ENCODE measurements at places on chromosomes 3 and 15.

DNA sequence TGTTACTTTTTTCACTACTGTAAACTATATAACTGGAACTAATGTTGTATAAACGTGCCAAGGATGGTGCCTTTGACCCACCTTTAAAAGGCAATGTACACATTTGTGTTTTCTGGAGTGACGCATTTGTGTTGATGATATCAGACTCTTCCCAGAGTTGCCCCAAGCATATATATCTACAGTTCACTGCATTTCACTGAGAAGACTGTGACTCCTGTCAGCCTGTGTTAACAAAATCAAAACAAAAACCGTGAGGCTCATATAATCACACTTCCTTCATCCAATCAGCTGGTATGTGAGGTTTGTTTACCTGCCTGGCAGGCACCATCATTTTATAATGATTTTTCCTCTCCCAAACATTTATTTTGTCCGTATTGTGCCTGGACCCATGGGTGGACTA, 117.6 kb upstream of the ROBO1 start:
- ATAC-seq = no peak

GRCh38 chr15:92682741-92683510, 27.4 kb upstream of the FAM174B start:
- ATAC-seq = no peak

DNA sequence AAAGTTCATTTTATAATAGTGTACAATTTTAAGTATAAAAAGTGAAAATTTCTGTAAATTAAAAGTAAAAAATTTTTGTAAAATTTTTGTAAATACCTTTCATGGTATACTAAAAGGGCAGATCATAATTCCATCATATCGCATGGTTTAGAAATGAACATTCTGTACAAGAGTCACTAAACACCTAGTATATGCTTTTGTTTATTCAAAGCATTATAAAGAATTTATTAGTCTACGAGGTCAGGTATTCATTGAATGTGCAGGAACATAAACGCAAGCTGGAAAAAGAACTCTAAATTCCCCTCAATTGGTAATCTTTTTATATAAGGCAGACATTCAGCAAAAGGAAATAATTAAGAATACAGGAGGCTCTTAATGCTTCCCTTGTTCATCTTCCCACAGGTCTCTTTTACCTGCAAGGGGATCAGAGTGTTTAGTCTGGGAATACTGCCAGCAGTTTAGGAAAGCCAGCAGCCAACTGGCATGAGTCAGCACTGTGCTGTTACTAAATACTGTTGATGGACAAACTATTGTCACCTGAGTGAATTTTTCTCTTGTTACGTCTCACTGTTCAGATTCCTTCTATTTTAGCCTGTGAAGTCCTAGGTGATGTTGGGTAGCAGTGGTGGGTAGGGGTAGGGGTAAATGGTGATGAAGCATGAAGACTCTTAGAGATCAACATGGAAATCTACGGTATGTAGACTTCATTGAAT, 70.1 kb downstream of the UQCC5 start:
- no peak for ATAC-seq

DNA sequence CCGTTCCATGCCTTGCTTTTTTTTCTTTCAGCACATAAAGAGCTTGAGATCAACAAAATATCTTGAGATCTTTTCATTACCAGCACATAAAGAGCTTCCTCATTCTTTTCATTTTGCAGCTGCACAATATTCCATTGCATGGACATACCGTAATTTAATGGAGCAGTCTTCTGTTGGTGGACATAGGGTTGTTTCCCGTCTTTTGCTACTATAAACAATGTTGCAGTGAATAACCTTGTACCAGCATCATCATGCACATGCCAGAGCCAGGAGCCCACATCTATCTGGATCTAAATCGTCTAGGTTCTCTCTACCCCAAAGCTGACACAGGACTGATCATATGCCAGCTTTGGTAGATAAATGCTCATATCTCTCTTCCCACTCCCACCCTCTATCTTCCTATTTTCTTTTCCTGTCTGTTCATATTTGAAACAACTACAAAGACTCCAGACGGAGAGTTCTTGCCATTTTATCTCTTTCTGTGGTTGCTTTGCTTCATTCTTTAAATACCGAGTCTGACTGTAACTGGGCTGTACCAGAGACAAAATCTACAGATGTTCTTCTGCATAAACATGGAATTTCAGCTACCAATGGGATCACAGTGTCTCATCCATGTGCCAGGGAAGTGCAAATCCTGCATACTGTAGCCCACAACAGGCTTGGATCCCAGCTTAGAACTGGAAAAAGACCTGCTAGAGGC, 47.1 kb upstream of the AKAP13 start:
- ATAC-seq = no peak

- no peak for ATAC-seq
Observed at GRCh38 chr3:66980791-66981190, 17.3 kb upstream of the KBTBD8 start.

- no peak for ATAC-seq
Observed at GRCh38 chr3:56971816-56972215, 88.6 kb upstream of the SPATA12 start.

DNA sequence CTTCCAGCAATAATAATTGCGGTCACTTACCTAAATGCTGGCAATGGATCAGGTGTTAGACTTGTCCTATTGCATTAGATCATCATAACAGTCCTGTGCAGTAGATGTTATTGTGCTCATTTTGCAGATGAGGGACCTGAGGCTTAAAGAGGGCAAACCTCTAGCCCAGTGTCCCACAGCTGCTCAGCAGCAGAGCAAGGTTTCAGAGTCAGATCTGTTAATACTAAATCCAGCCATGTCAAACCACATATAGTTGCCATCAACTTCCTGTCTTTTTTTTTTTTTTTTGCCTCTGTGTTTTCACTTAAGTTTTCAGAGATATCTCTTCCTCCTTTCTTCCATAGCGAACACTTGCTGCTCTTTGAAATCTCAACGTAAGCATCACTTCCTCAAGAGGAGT, 12.1 kb downstream of the FEZF2 start:
- ATAC-seq = no peak

DNA sequence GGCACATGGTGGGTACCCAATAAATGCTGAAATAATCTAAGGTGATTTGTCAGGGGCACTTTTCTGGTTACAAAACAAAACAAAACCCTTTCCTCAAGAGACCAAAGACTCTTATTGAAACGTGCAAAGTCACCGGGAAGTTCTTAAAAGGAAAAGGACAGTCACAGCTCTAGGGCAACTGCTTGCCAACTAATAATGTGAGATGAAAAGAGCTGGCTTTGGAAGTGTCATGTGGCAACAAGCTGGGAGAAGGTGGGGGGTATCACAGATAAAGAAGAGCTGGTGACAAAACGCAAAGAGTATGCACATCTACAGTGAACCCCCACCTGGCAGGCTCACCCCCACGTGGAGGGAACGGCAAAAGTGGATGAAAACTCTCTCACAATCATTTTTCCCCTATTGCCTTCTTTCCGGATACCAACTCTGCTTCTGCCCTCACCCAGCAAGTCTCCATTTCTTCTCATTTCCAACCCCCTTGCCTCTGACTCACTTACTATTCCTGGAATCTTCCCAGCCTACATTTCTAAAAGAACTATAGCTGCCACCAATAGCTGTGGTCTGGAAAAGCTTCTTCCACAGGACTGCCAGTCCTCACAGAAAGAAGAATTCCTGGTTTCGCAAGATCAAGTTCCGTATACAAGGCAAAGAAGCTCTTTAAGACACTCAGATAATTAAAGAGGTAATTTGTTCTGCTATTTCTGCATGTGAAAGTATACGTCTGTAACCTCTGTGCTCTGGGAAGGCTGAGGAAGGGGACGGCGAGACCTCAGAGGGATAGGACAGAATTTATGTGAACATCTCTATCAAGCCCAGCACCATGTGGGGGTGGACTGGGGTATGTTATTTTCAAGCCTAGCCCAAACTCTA, 21.8 kb upstream of the ANPEP start:
- ATAC-seq = no peak

DNA sequence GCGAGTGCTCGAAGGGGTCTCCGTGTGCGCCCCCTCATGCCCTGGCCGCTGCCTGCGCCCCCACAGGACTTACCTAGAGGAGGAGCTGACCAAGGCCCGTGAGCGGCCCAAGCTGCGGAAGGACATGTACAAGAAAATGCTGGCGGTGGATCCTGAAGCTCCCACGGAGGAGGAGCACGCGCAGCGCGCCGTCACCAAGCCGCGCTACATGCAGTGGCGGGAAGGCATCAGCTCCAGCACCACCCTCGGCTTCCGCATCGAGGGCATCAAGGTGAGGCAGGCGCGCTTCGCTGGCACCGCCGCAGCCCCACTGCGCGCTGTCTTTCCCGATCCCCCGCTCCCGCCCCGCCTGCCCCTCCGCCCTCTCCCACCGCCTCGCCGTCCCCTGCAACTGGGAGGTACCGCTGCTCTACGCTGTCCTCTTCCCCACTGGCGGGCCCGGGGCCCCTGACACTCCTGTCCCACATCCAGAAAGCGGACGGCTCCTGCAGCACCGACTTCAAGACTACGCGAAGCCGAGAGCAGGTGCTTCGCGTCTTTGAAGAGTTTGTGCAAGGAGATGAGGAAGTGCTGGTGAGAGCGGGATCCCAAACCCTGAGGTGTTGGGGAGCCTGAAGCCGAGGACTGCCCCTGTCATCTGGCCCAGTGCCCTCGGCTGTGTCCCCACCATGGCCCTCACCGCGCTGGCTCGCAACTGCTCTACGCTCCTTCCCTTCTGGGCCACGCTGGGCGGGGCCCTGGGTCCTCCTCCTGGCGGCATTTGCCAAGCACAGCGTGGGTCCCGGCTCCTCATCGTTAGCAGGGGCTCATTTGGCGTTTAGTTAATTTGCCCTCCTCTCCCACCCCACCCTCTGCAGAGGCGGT, 8.5 kb downstream of the ITPKA start:
- peak; percentile 52 for ATAC-seq

GRCh38 chr15:29854413-29854812, 32.1 kb upstream of the TJP1 start:
- no peak for ATAC-seq

DNA sequence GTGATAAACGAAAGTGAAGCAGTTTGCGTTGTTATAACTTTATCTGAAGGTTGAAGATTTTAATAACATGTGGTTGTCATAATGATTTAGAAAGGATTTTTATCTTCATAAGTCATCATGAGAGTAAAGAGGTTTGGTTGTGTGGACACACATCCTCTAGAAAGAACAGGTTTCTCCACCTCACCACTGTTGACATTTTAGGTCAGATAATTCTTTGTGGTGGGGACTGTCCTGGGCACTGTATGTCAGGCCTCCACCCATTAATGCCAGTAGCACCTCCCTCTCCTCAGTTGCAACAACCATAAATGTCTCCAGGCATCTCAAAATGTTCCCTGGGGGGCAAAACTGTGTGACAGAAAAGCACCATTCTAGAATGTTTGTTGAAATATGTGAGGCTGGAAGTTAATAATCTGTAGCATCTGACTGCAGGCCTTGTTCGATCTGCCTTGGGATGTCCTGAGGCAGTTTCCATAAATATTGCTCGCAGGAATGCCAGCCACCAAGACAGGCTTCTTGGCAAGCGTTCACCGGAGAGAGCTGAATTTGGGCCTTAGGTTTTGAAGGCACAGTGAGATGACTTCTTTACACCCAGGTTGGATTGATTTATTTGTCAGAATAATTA, 100.1 kb downstream of the ADAMTSL3 start:
- ATAC-seq = no peak

DNA sequence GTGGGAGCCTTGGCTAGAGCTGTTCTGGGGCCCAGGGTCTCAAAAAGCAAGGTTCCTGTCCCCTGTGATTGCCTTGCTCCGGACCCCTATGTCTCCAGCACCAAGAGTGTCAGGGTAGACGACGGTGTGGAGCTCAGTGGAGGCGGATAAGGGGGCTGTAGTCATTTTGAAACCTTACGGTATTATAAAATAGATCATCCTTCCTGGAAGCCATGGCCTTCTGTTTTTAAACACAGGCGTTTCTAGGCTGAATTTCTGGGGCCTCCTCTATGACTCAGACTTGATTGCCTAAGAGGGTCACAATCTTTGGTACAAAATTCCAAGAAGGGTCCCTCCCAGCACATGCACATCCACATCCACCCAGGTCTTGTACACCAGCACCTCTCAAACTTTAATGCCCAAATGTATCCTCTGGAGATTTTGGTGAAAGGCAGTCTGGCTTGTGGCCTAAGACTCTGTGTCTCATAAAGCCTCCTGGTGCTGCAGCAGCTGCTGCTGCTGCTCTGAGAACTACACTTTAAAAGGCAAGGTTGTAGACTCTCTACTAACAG, 70.5 kb upstream of the XCR1 start:
- ATAC-seq = peak; percentile 82

DNA sequence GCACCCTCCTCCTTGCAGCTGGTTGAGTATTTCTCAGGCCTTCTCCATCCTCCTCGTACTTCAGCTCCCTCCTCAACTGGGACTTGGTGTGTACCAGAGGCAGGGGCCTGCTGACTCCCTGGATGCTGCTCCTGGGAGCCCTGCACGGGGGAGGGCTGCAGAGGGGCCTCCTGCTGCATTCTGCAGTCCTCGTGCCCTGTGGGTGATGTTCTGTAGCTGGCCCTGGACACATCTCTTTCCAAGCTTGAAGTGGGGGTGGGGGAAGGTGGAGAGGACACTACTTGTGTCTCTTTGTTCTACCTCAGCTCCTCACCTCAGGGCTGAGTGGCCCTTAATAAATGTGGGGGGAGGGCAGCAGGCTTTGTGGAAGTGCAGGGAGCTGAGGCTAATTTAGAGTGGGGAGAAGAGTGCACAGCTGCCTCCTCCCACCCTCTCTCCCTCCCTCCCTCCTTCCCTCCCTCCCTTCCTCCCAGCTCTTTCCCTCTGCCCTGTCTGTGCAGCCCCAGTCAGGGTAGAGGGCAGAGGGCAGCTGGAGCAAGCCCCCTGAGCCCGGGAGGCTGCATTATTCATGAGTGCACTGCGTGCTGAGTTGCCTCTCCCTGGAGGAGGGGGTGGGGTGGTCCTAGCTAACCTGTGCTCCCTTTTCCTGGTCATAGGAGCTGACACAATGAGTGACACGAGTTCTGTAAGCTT, 3.7 kb upstream of the GRM2 start:
- no peak for ATAC-seq

DNA sequence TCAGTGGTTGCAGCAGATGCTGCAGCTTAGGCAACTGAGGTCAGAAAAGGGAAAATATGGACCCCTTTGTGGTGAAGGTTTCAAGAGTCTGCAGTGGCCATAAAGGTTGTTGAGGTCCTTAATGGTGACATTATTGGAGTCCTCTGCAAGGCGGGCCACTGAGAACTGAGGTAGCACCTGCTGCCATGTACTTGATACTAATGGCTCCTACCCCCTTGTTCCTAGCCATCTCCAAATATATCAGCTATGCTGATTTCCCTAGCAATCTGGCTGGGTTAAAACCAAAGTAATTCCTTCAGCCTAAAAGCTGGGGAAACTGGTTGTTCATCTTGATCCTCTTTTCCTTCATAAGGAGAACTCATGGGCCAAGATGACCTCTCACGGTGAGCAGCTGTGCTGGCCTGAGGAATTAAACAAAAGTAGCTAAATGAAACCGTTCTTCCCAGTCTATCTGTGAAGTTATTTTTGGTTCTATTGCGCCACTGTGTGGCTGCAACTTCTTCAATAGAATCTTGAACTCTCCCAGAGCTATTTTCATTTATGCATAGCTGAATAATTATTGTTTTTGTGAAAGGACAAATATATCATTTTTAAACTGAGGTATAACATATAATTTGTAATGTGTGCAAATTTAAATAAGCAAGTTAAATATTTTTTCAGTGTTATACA, 76.1 kb upstream of the PLSCR4 start:
- no peak for ATAC-seq
